Endothelial cell of umbilical vein (primary cell): ENCODE measurements at places on chromosomes 1 and 21.

- peaks cover 64% of the 10 kb centered on the region for H3K27me3 ChIP-seq
- no peak overlapping the region for H3K27ac ChIP-seq
- H3K4me1 ChIP-seq = peaks cover 4% of the 10 kb centered on the region
- no peaks in the 10 kb centered on the region for H3K36me3 ChIP-seq
- no peak overlapping the region for H3K4me3 ChIP-seq
- DNase-seq = no peak
Measured at GRCh38 chr1:151718011-151718431, 1.4 kb upstream of the CELF3 start.

GRCh38 chr1:226304291-226304955 is 4.5 kb downstream of the LIN9 start:
- no peak for DNase-seq
- no peak overlapping the region for H3K27ac ChIP-seq
- H3K4me1 ChIP-seq = peaks cover 8% of the 10 kb centered on the region

- H3K36me3 ChIP-seq = no peaks in the 10 kb centered on the region
- no peak overlapping the region for H3K4me3 ChIP-seq
- no peaks in the 10 kb centered on the region for H3K4me1 ChIP-seq
Measured at GRCh38 chr1:25676488-25676887, 59.9 kb downstream of the MAN1C1 start.

- H3K36me3 ChIP-seq = no peaks in the 10 kb centered on the region
- no peak overlapping the region for H3K27ac ChIP-seq
- H3K4me3 ChIP-seq = no peak overlapping the region
- H3K27me3 ChIP-seq = peaks cover 35% of the 10 kb centered on the region
- no peak for DNase-seq
- no peaks in the 10 kb centered on the region for H3K4me1 ChIP-seq
Measured at GRCh38 chr1:206909883-206910318, 11.8 kb downstream of the FCMR start.
